ENCODE measurements at places on chromosomes 11 and 22.

DNA sequence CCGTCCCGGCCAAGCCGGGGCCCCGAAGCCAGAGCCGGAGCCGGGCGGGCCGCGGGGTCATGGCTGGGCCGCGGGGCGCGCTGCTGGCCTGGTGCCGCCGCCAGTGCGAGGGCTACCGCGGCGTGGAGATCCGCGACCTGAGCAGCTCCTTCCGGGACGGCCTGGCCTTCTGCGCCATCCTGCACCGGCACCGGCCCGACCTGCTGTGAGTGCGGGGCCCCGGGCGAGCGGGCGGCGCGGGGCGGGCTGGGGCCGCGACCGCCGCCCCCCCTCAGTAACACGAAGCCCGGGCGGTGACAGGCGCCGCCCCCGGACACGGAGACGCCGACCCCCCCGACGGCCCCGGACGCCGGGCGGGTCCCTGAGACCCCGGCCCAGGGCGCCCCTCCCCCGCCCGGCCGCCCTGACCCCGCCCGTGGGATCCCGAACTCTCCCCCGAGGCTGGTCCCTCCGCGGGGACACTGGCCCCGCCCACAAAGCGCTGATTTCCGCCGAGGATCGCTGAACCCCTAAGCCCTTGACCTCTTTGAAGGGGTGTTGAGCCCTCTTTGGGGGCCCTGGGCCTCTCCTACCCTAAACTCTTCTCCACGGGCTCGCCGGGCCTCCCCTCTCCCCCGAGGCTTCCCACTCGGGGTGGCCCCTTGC is 389 bp downstream of the MICALL1 start:
- no peak for DNase-seq

DNA sequence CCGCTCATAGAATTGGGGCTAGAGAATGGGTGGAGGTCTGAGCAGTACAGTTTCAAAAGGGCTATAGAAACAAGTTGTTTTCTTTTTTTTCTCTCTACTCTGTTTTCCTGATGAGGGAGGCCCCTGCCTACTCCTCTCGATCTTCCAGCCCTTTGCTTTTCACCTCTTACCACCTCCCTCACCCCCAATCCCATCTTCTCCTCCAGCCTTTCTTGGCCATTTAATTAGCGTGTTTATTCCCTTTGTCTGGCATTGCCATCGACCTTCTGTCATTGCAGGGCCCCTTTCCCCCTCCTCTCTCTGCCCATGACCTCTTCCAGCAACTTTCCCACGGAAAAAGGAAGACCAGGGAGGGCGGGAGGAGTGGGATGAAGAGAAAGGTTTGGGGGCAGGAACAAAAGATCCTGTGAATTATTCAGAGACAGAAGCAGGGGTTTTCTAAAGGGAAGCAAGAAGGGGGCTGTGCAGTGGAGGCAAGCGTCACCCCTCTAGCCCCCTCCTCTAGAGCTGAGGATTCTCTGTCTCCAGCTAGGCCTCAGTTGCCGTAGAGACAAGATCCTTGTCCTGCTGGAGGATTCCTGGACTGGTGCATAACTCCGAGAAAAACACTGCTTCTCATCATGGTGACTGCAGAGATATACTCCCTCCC is 12.9 kb downstream of the DTX4 start:
- DNase-seq: no peak

GRCh38 chr11:2926611-2927051 is 2.6 kb downstream of the PHLDA2 start:
- no peak for DNase-seq

GRCh38 chr11:65911682-65912568 is 6.9 kb downstream of the C11orf68 start:
- DNase-seq: no peak

DNA sequence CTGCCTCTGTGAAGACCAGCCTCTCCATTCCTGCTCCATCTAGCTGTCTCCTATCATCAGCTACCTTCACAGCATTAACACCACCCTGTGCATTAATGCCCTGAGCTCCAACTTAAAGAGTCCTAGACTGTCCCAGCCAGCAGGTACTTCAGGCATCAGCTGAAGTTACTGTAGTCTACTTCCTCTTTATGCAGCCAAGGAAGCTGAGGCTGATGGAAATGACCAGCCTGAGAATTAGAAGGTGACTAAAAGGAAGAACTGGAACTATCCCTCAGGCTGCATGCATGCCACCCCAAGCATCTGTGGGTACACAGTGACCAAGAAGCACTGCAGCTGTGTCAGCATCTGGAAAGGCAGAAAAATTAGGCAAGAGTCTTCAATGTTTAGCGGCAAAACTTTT is 28.2 kb downstream of the MS4A10 start:
- DNase-seq: no peak

DNA sequence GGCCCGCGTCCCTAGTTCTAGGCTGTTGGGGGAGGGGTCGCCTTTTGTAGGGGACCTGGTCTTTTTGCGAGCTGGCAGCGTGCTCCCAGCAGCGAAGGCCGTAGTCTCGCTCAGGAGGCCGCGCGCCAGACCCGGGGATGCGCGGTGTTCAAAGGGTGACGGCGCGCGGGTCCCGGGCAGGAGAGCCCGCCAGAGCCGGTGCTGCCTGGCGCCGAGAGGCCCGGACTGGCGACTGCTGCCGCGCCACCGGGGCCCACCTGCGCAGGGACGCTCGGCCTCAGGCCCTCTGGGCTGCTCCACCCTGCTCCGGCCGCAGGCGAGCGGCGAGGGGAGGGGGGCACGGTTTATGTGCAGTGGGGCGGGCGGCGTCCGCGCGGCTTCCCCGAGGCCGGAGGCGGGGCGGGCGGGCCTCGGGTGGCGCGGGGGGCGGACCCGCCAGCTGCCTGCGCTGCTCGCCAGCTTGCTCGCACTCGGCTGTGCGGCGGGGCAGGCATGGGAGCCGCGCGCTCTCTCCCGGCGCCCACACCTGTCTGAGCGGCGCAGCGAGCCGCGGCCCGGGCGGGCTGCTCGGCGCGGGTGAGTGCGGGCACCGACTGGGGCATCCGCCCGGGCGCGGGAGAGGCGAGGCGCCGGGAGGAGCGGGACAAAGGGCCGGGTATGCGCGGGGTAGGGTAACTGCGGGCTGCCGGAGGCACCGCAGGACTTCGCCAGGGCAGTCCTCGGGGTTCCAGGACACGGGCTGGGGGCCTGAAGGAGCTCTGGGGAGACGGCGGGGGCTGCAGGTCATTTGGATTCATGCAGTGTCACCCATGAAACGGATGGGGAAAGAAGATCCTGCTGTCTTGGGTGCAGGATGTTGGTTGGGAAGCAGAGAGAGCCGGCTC is at the start of gene PRSS23:
TSS of gene PRSS23 (plus strand) at position 467 of the 884 bp plus-strand sequence. CDS start 7,102 bp downstream, outside the sequence.
- DNase-seq: no peak

Measured in GF-D8 (cell line).